AG04450 (cell line): ENCODE measurements at places on chromosomes 2 and 18.

- DNase-seq = no peak
Observed at GRCh38 chr2:231720292-231720986, 12.1 kb downstream of the PTMA start.

DNA sequence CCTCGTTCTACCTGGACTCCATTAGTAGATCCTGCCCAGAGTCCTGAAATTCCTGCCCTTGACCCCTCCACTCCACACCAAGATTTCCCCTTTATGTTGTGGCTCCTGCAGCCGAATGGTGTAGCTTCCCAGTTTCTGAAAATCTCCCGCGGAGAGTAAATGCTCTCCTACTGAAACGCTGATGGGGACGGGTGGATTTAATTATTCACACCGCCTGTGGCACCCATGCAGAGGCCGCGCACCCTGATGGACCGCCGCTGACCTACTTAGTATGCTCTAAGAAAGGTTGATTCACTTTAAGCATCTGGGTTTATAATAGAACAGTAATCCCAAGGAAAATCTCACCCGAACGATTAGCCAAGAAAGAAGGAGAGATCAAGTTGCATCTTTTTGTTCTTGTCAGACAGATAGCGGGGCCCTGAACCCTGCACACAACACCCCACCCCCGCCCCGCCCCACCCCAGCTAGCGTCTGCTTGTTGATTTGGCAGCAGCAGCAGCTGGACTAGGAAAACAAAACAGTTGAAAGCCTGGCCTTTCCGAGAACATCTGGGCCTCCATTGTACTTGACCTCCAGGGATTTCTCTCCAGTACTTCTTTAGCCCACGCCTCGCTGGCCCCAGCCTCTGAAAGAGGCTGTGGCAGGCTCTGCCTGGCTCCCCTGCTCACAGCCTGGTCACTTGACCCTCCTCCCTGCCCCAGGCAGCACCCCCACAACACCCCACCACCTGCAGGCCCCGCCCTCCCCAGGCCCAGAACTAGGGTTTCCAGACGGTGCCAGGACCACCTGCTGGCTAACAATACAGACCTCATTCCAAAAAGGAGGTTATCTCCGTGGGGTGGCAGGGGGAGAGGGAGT is 53.6 kb downstream of the DPYSL5 start:
- no peak for DNase-seq

DNA sequence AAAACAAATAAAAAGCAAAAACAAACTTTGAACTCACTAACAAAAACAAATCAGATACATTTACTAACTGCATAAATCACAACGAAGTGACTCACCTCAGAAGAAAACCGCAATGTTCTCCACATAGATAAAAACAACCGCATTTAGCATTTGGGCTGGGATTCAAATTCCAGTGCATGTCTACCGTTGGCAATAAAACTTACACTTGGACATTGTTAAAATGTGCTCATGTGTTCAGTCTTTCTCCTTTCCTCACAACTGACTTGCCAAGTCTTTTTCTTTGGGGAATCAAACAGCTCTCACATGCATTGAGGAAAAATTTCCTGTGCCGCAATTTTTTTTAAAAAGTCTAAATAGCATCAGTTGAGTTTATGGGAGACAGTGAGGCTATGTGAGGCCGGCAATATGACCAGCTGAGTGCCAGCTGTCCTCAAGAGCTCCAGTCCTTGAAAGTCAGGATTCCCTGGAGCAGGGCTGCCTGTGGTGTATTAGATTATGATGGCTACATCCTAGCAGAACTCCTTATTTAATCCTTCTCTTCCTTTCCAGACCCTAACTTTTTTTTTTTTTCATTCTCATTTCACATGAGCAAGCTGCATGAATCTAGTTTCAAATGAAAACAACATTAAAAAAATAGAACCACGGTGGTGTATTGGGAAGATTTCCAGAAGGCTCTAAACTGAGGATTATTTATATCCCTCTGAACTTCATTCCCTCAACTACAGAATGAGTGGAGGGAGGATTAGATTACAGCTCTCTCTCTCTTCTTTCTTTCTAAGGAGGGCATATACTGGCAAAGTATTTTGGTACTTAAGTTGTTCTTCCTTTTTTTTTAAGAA is 70.2 kb upstream of the MEIS1 start:
- DNase-seq = no peak

- DNase-seq = no peak
Observed at GRCh38 chr18:3452750-3453539, 3.0 kb downstream of the TGIF1 start.

GRCh38 chr2:105504459-105504858 is 105.6 kb upstream of the FHL2 start:
- DNase-seq = no peak

- peak; percentile 38 for DNase-seq
Observed at GRCh38 chr18:45879681-45880655, 54.5 kb downstream of the SIGLEC15 start.

DNA sequence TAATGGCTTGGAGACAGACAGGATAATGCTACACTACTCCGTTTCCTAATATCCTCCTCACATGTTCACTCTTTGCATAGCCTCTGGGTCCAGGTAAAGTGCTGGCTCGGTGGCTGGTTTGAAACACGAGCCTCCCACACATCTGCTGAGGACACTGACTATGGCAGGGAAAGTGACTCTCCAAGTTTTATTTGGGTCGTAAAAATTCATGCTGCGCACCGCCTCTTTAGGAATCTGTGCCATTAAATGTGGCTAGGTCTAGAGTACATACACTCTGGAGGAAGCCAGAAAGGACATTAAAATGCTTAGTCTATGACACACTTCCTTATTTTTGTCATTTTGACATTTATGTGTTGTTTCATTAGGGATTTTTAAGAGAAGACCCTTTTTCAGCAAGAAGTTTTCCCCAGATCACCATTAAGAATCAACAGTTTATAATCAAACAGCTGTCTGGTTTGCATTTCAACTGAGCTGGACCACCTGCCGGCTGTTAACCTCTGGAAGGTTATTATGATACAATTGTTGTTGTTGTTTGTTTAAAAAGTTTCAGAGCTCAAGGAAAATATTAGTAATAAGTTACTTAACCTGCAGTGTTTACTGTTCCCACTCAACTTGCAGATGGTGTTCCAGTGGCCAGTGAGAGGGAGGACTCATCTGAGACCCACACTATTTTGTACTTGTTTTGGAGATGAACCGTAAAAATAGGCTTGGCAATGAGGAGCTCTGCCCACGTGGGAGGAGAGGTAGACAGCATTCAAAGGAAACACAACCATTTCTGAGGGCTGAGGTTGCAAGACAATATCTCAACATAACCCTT is 443.3 kb upstream of the MEIS1 start:
- no peak for DNase-seq

- no peak for DNase-seq
Observed at GRCh38 chr2:236157366-236157765, 10.8 kb downstream of the GBX2 start.

- no peak for DNase-seq
Observed at GRCh38 chr18:76142611-76143010, 352.4 kb downstream of the ZNF516 start.

DNA sequence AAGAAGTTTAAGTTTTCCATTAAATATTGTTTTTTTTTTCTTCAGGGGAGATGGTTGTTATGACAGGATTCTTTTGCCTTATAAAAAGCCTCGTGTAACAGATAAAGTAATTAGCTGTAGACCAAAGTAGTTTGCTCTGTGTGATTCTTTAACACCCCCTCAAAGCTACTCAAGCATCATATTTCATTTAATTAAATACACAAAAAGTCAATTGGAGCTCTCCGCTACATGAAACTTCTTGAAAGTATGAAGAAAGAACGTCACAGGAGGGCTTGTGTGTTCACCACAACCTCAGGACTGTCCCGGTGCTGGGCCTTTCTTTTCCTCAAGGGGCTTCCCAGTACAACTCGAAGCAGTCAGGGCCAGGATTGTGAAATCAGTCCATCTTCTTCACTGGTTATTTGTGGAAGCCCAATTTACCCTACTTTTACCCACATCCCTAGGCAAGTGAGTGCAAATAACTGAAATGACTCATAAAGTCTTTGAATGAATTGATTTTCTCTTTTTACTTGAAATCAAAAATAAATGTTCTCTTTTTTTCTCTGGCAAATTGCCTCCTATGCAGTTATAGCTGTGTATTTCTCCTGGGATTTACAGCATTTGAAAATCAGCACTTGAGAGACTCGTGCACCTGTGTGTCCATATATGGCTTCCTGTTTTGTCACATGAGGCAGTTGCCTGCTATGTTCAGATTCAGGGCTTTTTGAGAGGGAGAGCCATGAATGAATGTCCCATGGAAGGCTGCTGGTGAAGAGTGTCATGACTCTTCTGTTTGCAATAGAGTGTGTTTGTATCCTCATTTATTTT is 48.6 kb downstream of the LINC00305 start:
- no peak for DNase-seq

DNA sequence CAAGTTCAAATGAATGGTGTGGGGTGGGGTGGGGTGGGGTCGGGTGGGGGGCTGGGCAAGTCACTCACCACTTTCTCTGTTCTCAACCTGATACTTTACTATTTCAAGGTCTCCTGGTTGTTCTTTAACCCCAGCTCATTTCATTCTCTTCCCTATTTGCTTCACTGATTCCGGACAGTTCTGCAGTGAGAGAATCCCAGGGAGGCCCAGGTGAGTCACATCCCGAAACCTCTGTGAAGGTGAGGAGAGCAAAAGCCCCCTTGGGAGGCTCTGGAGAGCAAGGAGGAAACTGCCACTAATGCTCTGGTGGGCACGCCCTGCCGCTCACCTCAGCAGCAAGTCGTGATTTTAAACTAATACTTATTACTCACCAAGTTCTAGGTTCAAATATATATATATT is 8.9 kb downstream of the EDAR start:
- DNase-seq = no peak

DNA sequence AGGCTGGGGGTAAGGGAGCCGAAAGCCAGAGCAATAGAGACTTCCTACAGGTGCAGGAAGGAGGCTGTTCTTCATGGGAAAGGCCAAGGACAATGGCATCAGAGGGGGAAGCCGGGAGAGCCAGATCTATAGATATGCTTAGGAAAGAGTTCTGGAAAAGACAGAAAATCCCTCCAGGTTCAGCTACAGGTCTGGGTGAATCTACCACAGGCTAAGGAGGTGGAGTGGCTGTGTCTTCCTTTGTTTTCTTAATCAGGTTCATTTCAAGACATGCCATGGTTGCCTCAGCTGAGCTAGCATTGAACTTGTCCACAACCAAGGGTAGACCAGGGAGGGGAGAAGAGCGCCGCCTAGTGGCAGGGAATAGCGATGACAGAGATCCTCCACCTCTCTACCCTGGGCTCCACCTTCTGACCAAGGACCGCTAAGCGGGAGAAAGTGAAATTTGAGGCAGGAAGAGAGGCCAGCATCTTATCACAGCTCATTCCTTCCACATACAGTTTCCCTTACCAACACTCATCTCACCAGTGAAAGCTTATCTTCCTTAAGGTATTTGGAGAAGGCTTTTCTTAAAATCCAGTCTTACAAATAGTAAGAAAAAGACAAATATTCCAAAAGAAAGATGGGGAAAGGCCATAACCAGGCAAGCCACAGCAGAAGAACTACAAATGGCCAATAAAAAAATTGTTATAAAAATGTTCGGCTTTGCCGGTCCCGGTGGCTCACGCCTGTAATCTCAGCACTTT is 74.2 kb downstream of the VIT start:
- DNase-seq = no peak

GRCh38 chr2:151002959-151003600 is 258.6 kb downstream of the RBM43 start:
- DNase-seq = no peak

- no peak for DNase-seq
Observed at GRCh38 chr2:96391828-96392200, 56.2 kb downstream of the NCAPH start.

DNA sequence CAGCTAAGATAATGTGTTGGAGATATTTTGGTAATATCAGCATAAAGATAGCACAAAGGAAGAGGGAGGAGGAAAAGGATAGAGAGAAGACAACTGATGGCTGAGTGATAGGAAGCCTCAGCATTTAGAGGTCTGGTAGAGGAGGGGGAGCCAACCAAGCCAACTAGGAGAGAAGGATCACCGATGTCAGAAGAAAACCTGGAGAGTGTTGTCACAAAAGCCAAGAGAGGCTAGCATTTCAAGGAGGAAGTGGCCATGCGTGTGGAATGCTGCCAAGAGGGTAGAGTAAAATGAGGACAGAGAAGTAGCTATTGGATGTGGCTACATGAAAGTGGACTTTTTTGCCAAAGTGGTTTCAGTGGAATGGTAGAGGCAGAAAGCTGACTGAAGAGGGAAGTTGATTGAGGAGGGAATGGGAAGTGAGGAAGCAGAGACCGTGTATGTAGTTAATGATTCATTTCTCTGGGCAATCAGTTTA is 34.3 kb downstream of the LCLAT1 start:
- no peak for DNase-seq

- no peak for DNase-seq
Observed at GRCh38 chr2:129673847-129674711, 305.4 kb upstream of the RAB6C start.

DNA sequence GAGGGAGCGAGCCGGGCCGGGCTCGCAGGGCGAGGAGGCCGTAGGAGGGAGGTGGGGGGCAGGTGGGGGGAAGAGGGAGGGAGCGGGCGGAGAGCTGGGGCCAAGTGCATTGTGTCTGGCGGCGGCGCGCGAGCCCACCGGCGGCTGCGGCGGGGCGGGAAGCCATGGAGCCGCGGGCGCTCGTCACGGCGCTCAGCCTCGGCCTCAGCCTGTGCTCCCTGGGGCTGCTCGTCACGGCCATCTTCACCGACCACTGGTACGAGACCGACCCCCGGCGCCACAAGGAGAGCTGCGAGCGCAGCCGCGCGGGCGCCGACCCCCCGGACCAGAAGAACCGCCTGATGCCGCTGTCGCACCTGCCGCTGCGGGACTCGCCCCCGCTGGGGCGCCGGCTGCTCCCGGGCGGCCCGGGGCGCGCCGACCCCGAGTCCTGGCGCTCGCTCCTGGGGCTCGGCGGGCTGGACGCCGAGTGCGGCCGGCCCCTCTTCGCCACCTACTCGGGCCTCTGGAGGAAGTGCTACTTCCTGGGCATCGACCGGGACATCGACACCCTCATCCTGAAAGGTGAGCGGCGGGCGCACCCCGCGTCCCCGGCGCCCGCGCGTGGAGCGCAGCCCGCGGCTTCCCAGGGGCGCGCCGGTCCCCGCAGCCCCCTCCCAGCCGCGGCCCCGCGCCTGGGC is at the start of gene TMEM178A:
Gene TMEM178A, plus strand, starts transcription at position 107 of the 680 bp plus-strand sequence. Its CDS starts 58 bp downstream, at position 165.
- DNase-seq = no peak

- DNase-seq = no peak
Observed at GRCh38 chr2:110678457-110679336, 834 bp upstream of the BUB1 start.

GRCh38 chr18:38923126-38923525 is 1357.5 kb upstream of the CELF4 start:
- DNase-seq = no peak

GRCh38 chr2:152303951-152304350 is 31.0 kb upstream of the FMNL2 start:
- DNase-seq = no peak

- no peak for DNase-seq
Observed at GRCh38 chr18:3342628-3343027, 80.7 kb downstream of the MYL12B start.
